ENCODE measurements at places on chromosomes 16 and 17.

DNA sequence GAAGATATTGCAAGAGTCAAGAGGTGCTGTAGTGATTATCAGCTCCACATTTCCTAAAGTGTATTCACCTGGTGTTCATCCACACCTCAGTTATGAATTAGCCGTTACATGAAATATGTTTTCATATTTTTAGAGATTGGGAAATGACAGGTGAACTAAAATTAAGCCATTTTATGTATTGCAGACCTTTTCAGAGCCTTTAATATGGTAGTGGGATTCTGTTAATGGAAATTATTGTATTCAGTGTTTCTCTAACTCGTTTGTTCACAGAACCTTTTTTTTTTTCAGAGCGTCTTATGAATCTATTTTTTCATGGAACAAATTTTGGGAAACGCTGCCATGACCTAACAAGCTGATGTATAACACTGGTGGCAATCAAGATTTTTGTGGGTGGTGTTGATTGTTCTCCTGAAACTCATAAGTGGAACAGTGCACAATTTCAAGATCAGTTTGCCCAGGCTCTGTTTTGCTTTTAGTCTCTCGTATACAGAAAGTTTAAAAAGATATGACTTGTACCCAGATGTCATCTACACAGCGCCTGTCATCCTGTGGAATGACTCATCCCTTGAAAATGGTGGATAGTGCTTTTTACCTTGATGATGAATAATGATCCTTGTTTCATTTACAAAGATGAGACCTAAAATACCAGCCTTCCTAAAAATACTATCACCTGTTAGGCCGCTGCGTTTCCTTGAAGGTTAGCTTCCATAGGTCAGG is 88.8 kb downstream of the ARHGAP44 start:
- DNase-seq, result no peak

DNA sequence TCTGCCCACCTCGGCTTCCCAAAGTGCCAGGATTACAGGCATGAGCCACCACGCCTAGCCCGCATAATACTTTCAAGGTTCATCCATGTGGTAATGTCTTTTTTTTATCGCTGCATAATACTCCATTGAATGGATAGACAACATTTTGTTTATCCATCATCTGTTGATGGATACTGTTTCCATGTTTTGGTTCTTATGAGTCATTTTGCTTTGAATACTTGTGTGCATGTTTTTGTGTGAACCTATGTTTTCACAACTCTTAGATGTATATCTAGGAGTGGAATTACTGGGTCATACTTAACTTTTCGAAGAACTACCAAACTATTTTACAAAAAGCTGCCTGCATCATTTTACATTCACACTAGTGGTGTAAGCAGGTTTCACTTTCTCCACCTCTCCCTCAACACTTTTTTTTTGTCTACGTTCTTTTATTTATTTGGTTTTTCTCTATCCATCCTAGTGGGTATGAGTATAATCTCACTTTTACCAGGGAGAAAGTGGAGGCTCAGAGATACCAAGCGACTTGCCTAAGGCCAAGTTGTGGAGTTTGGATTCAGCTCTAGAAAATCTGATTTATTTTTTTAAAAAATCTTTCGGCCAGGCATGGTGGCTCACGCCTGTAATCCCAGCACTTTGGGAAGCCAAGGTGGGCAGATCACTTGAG is 151.2 kb downstream of the CMIP start:
- no peak for DNase-seq

DNA sequence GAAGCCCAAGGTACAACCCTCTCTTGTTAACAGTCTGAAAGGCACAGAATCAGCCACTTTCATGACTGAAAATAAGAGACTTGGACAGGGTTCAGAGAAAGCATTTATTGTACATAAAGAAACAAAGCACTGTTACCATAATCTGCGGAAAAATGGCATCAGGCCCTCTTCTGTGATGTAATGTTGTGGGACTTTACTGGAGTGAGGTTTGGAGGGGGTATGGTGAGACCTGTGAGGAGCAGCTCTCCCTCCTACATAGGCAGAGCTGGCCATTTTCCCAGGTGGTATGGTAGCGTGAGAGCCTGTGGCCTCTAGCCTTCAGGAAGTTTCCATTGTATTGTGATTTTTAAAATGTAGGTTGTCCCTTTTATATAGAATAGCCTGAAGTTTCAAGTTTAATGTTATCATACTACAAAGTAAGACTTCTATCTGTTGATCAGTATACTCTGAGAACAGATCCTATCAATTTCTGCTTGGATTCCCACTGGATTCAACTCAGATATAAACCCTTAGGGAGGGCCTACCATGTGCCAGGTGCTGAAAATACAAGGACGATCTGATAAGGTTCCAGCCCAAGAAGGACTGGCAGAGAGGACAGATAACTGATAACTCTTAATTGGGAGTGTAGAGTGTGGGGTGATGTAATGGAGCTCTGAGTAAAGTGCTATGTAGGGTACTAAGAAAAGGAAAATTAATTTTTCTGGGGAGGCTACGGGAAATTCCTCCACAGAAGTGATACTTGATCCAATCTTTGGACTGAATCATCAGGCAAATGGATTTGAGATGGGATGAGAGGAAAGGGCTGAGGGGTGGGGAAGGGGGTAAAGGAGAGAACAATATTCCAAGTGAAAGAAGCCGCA is 4.1 kb upstream of the YPEL2 start:
- DNase-seq, result no peak

DNA sequence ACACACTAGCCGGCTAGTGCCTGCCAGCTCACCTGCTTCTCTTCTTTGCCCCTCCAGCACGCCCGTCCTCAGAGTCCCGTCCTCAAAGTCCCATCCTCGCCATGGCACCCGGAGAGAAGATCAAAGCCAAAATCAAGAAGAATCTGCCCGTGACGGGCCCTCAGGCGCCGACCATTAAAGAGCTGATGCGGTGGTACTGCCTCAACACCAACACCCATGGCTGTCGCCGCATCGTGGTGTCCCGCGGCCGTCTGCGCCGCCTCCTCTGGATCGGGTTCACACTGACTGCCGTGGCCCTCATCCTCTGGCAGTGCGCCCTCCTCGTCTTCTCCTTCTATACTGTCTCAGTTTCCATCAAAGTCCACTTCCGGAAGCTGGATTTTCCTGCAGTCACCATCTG is 3.6 kb downstream of the SCNN1G start:
- no peak for DNase-seq

- DNase-seq, result no peak
Measured at GRCh38 chr16:7026639-7027038, 306.0 kb upstream of the RBFOX1 start.

DNA sequence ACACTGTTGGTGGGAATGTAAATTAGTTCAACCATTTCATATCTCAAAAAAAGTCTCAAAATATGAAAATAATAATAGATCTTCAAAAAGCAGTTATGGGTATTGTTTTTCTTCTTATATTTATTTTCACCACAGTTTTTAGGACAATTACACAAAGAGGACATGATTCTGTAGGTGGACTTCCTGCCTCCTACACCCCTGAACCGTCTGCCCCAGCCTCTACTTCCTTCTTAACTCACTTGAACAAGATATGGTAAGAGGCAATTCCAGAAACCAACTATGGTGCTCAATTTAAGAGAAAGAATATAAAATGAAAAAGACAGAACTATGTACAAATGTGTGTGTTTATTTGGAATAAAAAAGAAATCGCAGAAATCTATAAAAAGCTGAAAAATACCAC is 74.1 kb upstream of the MON1B start:
- no peak for DNase-seq

- DNase-seq, result no peak
Measured at GRCh38 chr17:54789101-54789880, 111.4 kb upstream of the TOM1L1 start.

All from hematopoietic multipotent progenitor cell (in vitro differentiated cells).